ENCODE measurements at places on chromosomes 2 and 18. TPM values are rescaled to one million over a fixed set of nuclear protein-coding genes. Genes with fewer than 3 reads are reported as not detected.

The ODC1 gene
- total RNA-seq: 60.2 TPM

GRCh38 chr18:62183578-62184195 is 3.2 kb downstream of the PIGN start:
- DNase-seq: no peak

- no peak for DNase-seq
Measured at GRCh38 chr2:154331784-154332183, 366.7 kb upstream of the KCNJ3 start.

GRCh38 chr2:172409042-172409441 is 18.3 kb upstream of the ITGA6 start:
- DNase-seq: no peak

DNA sequence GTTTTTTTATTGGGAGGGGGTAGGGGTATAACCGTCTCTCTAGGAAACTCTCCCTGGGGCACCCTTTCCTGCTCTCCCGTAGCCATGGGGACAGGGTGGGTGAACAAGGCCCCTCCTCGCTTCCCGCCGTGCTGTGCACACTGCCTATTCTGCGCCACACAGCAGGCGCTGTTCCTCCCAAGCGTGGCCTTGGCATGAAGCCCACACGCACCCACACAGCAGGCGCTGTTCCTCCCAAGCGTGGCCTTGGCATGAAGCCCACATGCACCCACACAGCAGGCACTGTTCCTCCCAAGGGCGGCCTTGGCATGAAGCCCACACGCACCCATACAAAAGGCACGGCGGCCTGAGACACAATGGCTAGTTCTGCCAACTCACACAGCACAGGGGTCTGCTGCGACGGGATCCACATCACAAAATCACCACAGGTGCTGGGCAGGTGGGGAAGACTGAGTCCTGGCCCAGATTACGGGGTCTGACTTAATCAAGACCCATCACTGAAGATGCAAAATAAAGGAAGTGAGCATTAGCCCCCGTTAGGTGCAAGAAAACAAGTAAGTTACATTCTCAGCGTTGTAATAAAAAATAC is 46.6 kb upstream of the TPO start:
- no peak for DNase-seq

DNA sequence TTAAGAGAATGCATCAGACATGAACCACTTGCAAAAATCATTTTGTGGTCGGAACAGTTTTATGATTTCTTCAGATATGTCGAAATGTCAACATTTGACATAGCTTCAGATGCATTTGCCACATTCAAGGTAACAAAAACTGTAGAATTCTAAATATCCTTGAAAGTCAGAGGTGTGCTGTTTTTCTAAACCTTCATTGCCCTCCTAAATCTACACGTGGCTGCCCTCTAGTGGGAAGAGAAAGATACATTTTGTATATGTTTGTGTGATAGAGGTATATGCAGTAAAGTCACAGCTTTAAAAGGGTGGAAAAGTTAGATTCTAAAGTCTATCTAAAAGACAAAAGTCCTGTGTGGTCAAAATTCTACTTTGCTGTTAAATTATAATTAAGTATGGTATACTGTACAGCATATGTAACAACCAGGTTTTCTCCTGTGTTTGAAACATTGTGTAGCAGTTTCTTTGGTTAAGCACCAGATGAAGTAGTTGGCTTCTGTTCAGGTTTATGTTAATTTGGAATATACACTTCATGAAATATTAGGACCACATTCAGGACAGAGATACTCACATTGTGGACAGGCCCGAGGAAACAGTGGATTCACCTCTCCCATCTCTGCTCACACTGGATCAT is 65.9 kb upstream of the ITM2C start:
- no peak for DNase-seq

All from mucosa of descending colon (tissue), 3 donors.